ENCODE measurements at places on chromosomes 4 and X.

GRCh38 chr4:175954685-175955084 lies 111.0 kb upstream of the WDR17 start:
- DNase-seq = no peak

- DNase-seq = no peak
Observed at GRCh38 chr4:156638925-156639605, 332.5 kb downstream of the PDGFC start.

DNA sequence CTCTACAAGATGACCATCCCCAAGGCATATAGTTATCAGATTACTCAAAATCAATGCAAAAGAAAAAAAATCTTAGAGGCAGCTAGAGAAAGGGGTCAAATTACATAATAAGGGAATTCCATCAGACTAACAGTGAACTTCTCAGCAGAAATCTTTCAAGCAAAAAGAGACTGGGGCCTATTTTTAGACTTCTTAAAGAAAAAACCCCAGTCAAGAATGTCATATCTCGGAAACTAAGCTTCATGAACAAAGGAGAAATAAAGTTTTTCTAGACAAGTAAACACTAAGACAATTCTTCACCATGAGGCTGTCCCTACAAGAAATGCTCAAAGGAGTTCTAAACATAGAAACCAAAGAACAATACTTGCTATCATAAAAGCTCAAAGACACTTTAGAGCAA lies 51.7 kb downstream of the RAB28 start:
- no peak for DNase-seq

DNA sequence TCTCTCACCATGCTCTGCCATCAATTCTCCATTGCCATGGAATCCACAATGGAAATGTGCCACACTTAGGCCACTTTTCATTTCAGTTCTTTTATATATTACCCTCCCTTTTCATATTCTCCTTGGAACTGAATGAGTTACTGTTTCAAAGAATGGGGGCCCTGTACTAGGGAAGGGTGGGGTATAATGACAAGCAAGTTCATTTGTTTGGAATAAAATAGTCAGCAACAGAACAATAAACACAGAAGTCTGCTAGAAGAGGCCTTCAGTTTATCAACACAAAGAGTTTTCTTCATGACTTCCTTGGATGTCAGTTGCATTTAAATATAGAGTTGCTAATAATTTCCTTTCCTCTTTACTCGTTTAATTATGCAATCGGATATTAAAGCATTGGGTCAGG lies 478.3 kb upstream of the FTHL17 start:
- no peak for DNase-seq

GRCh38 chr4:2849267-2850152 lies 5.9 kb downstream of the ADD1 start:
- DNase-seq = no peak

DNA sequence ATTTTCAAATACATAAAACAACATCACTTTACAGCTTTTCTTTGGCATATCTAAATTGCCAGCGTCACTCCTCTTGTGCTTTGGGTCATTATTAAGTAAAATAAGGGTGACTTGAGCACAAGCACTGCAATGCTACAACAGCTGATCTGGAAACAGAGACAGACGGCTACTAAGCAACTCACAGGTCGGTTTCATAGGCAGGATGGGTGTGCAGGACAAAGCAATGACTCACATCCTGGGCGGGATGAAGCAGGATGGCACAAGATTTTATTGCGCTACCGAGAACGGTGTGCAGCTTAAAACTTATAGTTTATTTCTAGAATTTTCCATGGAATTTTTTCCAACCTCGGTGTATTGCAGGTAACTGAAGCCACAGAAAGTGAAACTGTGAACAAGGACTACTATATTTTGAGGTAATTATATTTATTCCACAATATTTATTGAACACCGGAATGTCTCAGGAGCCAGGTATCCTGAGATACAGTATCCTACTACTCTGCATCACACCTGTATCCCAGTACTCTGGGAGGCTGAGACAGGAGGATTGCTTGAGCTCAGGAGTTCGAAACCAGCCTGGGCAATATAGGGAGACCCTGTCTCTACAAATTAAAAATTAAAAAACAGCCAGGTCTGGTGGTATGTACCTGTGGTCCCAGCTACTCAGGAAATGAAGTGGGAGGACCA lies 215.5 kb downstream of the APBB2 start:
- DNase-seq = no peak

DNA sequence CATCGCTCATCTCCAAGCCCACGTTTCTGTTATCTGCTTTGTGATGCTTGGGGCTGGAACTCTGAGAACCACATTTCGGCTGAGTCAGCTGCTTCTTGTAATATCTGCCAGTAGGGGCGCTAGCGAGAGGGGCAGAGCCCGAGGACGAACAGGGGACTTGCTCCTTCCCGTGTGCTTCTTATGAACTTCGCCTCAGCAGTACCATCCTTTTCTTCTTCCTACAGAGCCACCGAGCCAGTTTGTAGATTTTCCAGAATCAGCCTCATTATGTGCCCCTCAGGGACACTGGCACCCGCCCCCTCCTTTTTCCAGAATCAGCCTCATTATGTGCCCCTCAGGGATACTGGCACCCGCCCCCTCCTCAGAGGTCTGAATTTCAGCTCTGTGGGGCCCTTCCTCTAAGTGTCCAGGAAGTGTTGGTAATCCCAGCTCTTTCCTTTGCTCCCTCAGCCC lies 441.7 kb upstream of the RASGEF1B start:
- DNase-seq = peak; percentile 88

GRCh38 chrX:136203438-136203837 lies 47.8 kb downstream of the MAP7D3 start:
- DNase-seq = no peak

DNA sequence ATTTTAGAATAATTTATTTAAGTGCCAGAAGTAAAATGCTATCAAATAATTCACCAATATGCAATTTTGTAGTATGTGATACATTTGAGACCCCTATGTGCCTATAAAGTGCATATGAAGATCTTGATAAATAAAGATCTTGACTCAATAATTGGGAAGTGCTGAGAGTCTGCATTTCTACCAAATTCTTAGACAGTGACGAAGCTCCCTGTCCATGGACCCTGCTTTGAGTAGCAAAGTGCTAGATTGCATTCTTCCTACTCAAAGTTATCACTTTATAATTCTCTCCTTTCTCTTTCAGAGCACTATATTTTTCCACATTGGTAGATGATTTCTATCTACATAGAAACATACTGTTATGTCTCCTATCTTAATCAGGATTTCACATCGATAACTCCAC lies 1393.9 kb downstream of the ARAP2 start:
- no peak for DNase-seq

DNA sequence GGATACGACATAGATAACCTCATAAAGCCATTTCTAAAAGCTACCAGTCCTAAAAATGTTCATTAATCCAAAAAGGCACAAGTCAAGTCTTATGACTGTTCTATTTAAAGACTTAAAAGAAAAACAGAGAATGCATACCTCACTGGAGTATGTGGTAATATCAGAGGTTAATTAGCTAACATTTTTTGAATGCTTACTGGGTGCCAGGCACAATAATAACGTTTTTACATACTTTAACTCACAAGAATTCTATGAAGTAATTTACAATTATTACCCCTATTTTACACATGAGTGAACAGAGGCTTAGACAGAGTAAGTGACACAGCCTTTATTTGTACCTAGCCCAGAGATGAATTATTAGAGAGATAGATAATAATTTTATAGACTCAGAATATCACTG lies 207.5 kb downstream of the PDGFC start:
- DNase-seq = no peak

DNA sequence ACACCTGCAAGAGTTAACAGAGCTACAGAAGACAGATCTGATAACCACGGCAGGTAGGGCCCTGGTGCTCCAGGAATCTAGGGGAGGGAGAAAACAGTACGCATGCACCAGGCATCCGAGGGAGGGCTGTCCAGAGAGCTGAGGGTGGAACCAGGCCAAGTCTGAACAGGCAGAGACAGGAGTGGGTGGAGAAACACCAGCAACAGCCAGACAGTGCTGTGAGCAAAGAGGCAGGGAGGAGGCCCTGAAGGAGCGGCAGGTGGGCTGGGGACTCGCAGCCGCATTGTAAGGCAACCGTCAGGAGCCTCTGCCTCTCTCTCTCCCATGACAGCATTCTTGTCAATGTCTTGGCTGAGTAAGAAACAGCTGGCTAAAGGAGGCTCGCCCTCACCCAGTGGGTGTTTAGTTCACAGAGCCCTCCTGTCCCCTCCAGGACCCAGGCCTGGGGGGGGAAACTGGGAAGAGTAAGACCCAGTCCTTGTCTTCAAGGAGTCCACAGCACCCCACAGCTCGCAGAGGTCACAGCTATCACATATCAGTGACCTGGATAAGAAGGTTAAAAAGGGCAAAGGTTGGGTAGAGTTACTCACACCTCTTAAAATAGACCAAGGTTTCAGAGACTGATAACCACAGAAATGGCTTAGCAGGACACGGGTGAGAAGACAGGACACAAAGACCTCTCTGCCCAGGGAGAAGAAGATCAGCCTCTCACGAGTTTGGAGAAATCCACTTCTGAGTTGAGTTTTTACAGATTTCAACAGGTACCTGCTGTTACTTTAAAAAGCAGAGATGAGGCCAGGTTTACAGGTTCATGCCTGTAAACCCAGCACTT lies 10.5 kb downstream of the ACSL1 start:
- DNase-seq = peak; percentile 67

GRCh38 chrX:107552930-107553329 lies 75.4 kb upstream of the PRPS1 start:
- DNase-seq = no peak

DNA sequence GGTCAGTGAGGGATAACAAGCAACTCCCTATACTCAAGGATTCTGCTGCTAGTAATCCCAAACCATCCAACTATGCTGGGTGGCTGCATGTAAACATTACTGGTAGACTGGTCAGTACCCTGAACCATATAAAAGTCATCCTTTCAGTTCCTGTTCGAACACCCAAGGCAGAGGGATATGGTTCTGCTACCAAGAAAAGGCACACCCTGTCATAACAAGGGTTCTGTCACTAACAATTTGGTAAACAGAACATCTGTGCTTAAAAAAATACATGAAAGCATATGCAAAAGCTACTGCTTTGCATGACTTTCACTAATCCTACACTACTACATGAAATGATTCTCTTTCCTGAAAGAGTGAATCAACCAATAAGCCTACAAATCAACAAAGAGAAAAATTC lies 76.8 kb upstream of the MCF2 start:
- DNase-seq = peak; percentile 1

- peak; percentile 19 for DNase-seq
Observed at GRCh38 chr4:117771647-117772337, 262.5 kb upstream of the NDST3 start.

DNA sequence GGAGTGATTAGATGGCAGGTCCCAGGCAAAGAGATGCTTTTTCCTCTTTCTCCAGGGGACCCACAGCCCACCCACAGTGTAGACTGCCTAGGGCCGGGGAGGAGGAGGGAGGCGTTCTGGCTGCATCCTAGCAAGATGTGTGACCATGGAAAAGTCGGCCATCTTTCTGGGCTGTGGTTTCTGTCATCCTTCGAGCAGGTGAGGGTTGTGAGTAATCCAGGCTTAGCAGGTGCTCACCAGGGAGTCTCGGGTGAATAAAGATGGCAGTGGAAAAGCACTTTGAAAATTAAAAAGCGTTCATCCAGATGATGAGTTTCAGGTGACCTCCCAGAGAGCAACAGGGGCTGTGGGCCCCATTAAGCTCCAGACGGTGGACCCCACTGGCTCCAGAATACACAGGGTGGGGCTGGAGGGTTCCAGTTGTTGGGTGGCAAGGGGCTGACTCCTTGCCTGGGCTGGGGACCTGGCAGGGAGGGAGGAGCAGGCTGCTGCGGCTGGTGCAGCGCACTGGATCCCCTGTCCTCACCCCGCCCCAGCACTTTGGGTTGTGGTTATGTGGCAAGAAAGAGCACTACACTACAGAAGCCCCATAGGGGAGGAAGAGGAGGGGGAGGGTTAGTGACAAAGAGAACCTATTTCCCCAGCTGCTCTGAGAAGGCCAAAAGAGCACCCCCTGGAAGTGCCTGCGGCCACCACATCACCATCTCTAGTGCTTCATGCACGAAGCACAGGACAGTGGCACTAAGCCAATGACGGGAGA lies 23.7 kb downstream of the ELF4 start:
- peak; percentile 68 for DNase-seq

DNA sequence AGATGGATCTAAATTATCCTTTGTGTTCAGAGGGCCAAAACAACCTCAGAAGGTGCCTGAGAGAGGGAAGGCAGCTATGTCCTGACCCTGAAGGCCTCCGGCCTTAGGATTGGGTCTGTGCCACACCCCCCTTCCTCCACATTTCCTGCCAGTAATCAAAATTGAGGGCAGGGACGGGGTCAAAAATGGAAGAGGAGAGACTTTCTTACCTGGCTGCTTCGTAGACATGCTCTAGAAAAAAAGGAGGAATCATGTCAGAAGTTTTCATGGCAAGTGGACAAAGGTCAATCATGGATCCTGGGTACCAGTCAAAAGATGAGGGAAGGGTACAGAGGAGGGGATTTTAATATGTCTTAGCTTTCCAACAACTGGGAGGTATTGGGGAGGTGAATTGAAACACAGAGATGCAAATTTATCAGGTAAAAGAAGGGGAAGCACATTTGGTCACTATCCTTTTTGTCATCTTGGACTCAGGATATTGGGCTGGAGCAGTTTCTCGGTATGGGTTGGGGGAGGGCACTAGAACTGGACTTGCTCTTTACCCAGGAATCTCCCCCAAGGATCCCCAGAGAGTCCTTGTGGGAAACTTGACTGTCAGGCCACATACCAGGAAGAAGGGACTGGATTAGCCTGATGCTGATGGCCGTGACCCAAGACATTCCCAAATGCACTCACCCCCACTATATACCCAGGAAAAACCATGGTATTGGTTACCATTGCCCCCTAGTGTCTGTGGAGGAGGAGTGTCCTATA lies 17.1 kb downstream of the VSIG4 start:
- no peak for DNase-seq

GRCh38 chr4:176584031-176584606 lies 208.6 kb downstream of the VEGFC start:
- no peak for DNase-seq

GRCh38 chr4:26529479-26529878 lies 39.2 kb upstream of the CCKAR start:
- DNase-seq = no peak

- DNase-seq = no peak
Observed at GRCh38 chrX:69231903-69232302, 66.7 kb upstream of the PJA1 start.

All from NAMALWA (cell line).